Esophagus squamous epithelium (tissue), 5 donors: ENCODE measurements at places on chromosomes 3 and 15. TPM values are rescaled to one million over a fixed set of nuclear protein-coding genes. Genes with fewer than 3 reads are reported as not detected.

Gene DLL4
- 1.2 TPM for total RNA-seq

Gene XXYLT1
- 14.1 TPM for total RNA-seq

Gene MYL3
- total RNA-seq: 0.38 TPM

Gene DENND6A
- total RNA-seq: 20.9 TPM

Gene CDHR4
- not detected for total RNA-seq

Gene HHATL
- not detected for total RNA-seq

Gene LDHAL6B
- total RNA-seq: not detected

Gene STRIT1
- total RNA-seq: not detected

Gene LPP
- total RNA-seq: 68.7 TPM

Gene ADAMTS17
- 8.1 TPM for total RNA-seq

Gene FMN1
- 8.2 TPM for total RNA-seq

Gene PTX3
- 1.7 TPM for total RNA-seq

Gene IL17RD
- total RNA-seq: 5.5 TPM

Gene GABPB1
- total RNA-seq: 19.5 TPM

Gene MUSTN1
- total RNA-seq: 15.7 TPM

Gene DUSP7
- 56.5 TPM for total RNA-seq

Gene EFHB
- total RNA-seq: 0.76 TPM

Gene CLDN16
- total RNA-seq: 0.38 TPM

Gene MYO1E
- total RNA-seq: 109 TPM

Gene HYKK
- total RNA-seq: 4.1 TPM

Gene MESP2
- not detected for total RNA-seq

Gene SH2D7
- not detected for total RNA-seq

Gene SLC22A13
- total RNA-seq: not detected

Gene C3orf85
- total RNA-seq: not detected
